ENCODE measurements at places on chromosomes 5 and 9. TPM values are rescaled to one million over a fixed set of nuclear protein-coding genes. Genes with fewer than 3 reads are reported as not detected.

Gene SLC25A46
- 32.9 TPM for total RNA-seq

Gene NUTM2F
- not detected for total RNA-seq

Gene ZFP37
- 3.1 TPM for total RNA-seq

Gene SPATA31E1
- not detected for total RNA-seq

Gene IFNA2
- total RNA-seq, result not detected

Gene CLIC3
- total RNA-seq, result not detected

Gene KLF4
- total RNA-seq, result 12.0 TPM

Measured in skeletal muscle tissue (tissue), 5 donors.